ENCODE measurements at places on chromosomes 4 and X. TPM values are rescaled to one million over a fixed set of nuclear protein-coding genes. Genes with fewer than 3 reads are reported as not detected.

DNA sequence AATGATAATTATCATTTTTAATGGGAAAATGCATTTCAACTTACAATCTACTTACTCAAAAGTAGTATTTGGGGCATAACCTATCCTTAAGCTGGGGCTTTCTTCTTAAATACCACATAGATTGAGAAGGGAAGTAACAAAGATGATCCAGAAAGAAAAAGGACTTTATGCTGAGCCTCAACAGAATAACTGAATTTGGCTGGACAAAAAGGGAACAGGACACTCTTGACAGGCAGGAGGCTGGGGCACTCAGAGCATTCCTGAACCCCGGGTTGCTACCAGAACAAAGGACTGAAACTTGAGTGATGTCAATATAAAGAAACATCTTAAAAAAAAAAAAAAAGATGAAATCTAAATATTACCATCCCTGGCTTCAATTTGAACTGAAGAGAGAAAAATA is 23.9 kb downstream of the RELL1 start:
- DNase-seq: no peak

- peak; percentile 67 for DNase-seq
These were observed 120.3 kb downstream of the RASL11B start for GRCh38 chr4:52982255-52982945.

DNA sequence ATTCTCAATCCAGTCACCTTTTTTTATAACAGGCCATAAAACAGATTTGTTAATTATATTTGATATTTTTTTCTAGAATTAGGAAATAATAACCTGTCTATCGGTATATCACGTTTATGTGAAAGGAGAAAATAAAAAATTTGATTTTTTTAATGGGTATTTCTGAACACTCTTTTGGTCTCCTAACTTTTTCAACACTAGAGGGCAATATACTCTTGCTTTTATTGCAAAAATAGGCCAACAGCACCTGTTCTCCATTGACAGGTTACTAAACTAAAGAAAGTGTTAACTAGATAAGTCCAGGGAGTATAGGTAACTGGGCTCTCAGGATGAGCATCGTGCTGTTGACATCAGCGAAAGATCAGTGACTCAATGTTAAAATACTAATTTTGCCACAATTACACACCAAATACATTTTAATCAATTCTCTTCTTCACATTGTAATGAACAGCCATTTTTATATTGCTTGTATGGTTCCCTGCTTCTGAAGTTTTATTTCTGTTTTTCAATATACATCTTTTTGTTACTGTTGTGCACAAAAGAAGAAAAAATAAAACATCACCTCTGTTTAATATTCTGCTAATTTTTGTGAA is 22.8 kb downstream of the NDST4 start:
- DNase-seq: peak; percentile 5

DNA sequence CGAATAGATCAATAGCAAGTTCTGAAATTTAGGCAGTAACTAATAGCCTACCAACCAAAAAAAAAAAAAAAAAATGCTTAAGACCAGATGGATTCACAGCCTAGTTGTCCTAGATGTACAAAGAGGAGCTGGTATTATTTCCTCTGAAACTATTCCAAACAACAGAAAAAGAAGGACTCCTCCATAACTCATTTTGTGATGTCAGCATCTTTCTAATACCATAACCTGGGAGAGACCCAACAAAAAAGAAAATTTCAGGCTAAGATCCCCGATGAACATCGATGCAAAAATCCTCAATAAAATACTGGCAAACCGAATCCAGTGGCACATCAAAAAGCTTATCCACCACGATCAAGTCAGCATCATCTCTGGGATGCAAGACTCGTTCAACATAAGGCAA is 1557.9 kb downstream of the C4orf33 start:
- no peak for DNase-seq

DNA sequence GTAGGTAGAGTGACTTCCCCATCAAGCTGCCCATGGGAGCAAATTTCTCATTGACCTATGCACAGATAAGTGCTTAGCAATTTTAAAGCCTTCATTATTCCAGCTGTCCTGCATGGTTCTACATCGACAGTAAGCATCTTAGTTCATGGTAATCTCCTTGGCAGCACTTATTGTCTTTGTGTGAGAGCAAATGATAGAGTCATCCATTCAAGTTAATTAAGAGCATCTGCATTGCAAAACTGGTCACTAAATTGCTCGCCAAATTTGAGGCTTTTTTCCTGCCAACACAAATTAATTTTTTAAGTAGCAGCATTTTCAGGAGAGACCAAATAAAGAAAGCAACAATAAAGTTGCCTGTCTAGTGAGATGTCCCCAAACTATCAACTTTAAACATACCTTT is 76.7 kb downstream of the SH3BGRL start:
- no peak for DNase-seq

EDA gene
- 2.5 TPM for total RNA-seq

- DNase-seq: no peak
These were observed 226.7 kb upstream of the SFRP2 start for GRCh38 chr4:154015578-154015977.

GAGE12D gene
- not detected for total RNA-seq

- DNase-seq: no peak
These were observed 21.1 kb downstream of the ANXA5 start for GRCh38 chr4:121675715-121676114.

ADH1C gene
- total RNA-seq: not detected

REPS2 gene
- total RNA-seq: 6.1 TPM

DNA sequence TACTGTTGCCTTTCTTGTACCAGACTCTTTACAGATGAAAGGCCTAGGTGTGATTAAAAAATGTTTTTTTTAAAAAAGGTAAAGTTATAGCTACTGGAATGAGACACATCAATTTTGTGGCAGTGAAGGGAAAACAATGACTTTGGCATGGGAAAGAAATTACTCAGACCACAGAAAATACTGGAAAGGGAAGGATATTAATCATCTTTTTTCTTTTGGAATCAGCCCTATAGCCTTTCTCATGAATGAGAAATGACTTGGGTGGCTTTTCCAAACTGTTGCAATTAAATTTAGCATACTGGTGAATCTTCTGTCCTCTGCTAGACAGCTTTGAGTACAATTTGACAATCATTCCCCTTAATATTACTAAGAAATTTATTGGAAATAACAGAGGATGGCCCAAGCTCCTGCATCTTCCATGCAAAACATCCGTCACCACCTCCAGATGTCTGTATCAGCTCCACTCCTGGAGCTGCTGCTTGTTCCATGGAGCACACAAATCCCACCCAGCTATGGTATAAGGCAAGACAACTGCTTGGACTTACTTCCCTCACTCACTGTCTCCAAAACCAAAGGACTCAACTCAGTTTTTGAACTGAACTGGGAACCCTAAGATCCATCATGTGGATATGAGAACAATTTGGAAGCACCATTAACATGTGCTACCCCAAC is 97.6 kb upstream of the ARSJ start:
- DNase-seq: peak; percentile 85

FGFBP2 gene
- not detected for total RNA-seq

Data from dermis microvascular lymphatic vessel endothelial cell (primary cell).